ENCODE measurements at places on chromosomes 6 and 20.

DNA sequence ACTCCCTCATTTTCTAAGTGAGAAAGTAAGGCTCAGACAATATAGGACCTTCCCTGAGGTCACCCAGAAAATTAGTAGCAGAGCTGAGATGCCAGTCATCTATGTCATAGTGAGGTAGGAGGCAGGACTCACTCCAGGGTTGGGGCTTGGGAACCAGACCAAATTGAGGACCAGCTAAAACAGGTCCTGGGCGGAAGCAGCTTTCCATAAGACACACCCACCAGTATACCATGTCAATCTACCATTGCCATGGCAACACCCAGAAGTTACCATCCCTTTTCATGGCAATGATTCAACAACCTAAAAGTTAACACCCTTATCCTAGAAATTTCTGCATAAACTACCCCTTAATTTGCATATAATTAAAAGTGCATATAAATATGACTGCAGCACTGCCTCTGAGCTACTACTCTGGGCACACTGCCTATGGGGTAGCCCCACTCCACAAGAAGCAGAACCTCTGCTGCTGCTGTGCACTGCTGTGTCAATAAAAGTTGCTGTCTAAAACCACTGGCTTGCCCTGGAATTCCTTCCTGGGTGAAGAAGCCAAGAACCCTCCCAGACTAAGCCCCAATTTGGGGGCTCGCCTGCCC, 30.3 kb upstream of the OCSTAMP start:
- DNase-seq, result no peak

DNA sequence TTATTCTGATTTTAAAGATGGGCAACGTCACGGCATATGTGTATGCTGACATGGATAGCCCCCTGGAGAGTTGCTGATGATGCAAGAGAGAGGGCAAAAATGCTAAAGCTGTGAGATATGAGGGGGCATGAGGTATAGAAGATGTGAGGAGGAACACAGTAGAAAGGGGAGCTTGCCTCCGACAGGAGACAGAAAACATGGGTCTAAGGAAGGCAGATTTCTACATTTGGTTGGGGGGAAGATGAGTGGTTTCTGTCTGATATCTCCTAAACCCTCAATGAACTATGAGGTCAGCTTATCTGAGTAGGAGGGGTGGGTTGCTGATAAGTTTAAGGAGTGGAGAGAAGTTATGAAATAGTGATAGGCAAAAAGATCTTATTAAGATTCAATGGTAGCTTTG, 6.0 kb downstream of the RNF24 start:
- DNase-seq, result no peak

DNA sequence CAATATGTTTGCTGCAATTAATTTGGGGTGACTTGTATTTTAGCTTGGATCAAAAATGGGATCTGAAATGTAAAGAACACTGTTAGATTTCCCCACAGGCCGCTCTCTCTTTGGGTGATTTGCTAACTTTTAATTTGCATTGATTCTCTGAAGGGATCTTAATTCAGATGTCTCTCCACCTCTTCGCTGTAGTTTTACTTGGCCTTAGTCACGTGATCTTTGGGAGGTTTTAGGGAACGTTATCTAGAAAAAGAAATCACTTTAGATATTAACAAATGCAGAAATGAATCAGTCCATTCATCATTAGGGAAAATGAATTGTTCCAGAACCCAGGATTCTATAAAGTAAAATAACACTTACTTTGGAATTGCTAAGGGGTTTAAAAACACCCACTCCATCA, 390.2 kb downstream of the THBS2 start:
- no peak for DNase-seq

DNA sequence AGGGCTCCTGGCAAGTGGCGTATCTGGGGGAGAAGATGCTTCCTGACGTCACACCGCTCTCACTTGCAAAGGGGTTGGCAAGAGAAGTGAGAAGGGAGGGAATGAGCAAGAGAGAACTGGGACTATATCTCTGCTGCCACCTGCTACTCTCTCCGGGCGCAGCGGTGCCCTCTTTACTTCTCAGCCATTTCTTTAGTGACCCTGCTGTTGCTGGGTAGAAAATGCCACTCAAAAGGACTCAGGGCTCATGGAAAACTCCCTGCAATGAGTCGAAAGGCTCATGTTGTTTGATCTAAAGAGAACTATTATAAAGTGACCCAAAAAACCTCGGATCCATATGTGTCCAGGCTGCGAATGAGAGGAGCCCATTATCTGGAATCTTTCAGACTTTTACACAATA, 401.8 kb downstream of the SAMD5 start:
- DNase-seq, result no peak

DNA sequence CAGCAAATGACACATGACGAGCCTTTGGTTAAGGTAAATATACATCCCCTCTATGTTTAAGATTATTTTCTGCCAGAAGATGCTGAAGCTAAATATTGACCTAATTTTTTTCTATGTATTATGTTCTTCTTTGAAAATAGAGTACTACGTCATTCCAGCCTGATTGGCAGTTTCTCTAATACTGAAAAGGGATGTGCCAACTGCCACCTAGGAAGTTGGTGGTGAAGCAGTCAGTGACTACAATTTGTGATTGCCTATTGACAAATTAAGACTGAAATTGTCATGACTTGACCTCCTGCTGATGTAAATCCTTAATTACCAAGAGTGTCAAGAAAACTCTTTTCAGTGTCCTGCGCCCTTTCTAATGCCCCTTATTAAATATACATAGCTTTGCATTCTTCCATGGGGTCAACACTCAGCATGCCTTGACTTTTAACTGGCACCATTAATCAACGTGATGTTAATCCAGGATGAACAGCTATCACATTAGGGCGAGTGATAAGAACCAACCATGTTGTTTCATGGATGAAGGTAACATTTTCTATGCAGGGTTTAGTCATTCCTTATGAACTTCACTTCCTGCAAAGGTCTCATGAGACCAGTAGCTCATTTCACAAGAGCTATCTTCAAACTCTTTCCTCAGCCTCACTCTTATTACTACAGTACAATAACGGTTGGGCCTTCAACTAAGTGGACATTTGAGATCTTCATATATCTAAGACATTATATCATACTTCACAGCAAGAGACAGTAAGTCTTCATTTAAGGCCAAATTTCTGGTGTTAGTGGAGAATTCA, 22.5 kb upstream of the SGK1 start:
- no peak for DNase-seq

- no peak for DNase-seq
Observed at GRCh38 chr20:52754366-52754765, 217.8 kb upstream of the TSHZ2 start.

DNA sequence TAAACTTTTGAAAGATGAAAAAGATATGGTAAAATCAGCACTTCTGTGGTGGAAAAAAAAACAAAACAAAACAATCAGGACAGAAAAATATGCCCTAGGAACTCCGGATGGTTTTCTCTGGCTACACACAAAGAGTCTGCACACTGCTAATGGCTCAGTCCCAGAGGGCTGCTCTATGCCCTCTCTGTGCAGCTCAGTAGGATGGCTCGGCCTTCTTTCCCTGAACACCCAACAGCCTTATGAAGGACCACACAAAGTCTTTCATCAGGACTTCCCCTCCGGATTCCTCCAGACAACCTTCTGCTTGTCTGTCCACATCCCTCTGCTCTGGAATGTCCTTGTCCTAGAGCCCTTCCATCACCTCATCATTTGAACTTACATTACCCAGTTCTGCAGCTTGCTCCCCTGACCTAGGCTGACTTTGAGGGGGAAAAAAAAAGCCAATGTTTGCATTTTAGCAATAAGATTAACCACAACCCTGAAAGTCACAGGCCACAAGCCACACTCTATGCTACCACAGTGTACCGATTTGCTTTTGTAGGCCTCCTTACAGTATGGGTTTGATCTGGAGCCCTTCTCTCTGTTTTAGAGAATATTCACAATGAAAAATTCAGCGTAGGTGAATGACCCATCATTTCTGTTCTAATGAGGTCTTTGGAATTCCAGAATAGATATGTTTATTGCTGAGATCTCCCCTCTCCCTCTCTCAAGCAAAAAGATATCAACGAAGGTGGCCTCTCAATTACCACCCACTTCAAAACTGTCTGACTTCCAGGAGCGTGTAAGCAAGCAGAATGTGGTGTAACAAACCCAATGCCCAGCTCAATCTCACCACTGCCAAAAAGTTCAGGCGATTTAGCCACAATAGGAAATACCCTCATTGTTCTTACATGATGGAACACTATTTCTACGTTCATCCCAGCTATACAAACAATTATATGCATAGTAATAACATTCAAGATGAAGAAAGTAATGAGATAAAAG, 164.0 kb downstream of the GMDS start:
- DNase-seq, result no peak

DNA sequence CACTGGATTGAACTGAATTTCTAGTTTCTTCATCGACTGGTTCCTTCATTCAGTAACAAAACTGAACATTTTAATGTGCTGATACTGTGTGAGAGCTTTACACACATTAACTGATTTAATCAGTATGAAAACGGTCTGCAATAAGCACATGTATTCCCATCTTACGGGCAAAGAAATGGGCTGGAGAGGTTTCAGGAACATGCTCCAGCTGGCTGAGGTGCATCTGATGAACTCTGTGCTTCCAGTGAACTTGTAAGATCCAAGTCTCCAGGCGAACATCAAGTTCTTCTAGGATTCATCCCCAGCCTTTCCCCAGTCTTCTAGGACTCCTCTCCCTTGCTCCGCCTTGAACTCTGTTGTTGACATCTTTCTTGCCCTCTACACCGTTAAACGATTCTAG, 220.7 kb upstream of the AGPAT4 start:
- no peak for DNase-seq

- DNase-seq, result no peak
Observed at GRCh38 chr6:92201618-92202017, 1217.7 kb downstream of the EPHA7 start.

- no peak for DNase-seq
Observed at GRCh38 chr6:79040083-79040482, 38.0 kb downstream of the PHIP start.

Data from endothelial cell (in vitro differentiated cells).